Stimulated activated CD8-positive, alpha-beta memory T cell treated with anti-CD3 and anti-CD28 coated beads, Interleukin-12 subunit alpha, Interleukin-12 subunit beta, amount 100 ng/mL, for 4 hours (primary cell): ENCODE measurements at places on chromosomes 12 and 14.

- no peak for DNase-seq
Observed at GRCh38 chr14:50575769-50576168, 15.8 kb downstream of the ATL1 start.

DNA sequence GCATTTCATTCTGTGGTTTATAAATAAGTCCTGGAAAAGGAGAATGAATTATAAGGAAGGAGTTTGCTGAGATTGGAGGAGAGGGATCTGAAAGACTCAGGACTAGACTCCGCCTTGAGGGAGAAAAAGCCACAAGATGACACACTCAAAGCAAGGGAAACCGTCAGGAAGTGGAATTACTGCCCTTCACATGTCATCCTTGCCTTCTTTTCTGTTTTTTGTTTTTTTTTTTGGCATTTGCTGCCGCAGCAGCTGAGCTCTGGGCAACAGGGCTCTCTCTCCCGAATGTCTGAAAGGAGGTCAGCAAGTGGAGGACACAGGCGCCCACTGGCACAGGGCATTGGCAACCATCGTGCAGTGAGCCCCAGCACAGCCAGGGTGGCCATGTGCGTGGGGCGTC is 344.9 kb downstream of the DPF3 start:
- DNase-seq: no peak

DNA sequence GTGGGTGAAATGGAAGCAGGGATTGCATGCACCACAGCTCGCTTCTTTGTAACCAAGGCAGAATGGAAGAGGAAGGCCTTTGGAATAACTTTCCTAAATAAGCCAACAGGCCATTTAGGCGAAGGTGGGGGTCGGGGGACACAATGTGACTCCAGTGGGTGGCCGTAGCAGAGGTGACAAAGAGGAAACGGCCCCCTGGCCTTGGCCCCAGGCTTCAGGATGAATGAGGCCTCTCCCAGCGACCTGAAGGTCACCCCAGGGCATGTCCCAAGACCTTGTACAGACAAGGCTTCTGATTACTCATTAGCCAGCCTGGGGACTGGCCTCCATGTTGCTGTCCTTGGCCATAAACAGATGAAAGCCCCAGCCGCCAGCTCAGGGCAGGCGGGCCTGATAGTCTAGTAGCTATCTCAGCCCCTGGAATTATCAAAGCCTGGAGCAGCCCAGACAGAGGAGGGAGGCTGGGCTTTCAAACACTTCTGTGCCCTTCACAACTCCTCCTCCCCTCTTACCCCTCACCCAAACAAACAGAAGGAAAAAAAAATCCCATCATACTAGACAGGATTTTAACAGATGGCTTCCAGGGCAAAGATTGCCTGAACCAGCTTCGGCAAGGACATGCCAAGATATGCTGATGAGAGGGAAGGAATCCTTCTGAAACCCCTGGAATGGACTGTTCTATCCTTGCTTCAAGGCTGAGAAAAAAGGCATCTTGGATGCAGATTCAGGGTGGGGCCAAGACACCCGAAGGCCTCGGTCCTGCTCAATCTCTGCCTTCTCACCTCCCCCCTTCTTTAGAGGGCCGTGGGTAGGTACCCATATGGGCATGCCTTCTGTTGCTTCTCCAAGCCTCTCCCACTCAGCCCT is 142.3 kb upstream of the PARP11 start:
- DNase-seq: no peak

GRCh38 chr12:131142891-131143657 is 189.4 kb downstream of the ADGRD1 start:
- no peak for DNase-seq

GRCh38 chr14:76603713-76604112 is 157.6 kb upstream of the VASH1 start:
- no peak for DNase-seq

- DNase-seq: no peak
Observed at GRCh38 chr12:48281811-48282210, 68.9 kb downstream of the ZNF641 start.

DNA sequence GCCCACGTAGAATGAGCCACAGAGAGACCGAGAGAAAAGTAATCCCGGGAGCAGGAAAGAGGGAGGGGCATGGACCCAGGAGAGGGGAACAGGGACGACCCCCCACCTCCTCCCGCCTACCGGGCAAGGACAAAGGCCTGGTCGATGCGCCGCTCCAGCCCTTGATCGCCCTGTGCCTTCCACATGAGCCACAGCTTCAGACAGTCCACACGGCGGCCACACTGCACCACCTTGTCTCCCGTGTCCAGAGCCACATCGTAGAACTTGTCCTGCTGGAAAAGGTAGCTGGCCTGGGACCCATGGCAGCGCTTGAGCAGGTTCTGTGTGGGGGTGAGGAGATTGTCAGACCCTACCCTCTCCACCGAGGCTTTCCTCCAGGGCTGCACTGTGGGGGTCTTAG is 20.5 kb upstream of the ZNF740 start:
- DNase-seq: no peak

DNA sequence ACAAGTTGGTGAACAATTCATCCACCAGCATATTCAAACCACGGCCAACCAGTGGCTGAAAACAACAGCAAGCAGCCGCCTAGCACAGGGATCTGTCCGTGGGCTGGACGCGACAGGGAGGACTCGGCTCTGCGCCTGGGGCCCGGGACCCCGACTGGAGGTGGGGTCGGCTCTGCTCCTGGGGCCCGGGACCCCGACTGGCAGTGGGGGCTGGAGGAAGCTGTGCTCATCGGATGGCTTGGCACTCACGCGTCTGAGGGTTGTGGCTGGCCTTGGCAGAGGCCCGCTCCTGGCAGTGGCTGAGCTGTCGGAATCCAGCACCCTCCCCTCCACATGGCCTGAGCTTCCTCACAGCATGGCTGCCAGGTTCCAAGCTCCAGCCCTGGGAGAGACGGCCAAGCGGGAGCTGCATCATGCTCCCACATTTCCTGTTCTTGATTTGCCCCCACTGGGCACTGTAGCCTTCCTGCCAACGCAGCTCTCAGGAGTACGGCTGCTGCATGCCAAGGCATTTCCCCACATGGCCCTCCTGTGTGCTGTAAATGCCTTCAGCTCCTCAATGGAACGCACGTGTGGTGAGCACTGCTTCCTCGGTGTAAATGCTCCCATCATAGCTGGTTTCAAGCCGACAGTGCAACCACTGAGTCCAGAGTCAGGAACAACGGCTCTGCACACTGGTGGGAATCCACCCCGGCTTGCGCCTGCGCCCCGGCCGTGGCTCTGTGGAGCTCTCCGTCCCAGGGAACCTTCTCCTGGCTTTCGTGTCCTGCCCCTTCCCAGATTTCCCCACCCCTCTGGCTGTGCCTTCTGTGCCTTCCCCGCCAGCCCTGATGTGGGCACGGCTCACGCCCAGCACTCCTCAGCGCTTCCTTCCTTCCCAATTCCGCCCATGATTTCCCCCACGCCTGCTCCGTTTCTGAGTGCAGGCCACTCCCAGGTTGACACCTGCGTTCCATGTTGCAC is 7.3 kb upstream of the GALNT9 start:
- no peak for DNase-seq

DNA sequence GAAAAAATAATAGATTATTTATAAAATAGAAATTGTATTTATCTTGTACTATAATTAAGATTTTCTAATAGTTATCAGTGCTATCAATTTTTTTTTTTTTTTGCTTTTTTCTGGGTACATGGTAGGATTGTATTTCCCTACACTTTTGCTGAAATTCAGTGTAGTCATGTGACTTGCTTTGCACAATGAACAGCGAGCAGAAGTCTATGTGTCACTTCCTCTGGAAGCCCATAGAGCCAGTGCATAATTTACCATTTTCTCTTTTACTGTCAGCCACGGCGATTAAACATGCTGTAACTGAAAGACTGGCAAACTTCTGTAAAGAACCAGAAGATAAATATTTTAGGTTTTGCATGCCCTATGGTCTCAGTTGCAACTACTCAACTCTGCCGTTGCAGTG is 80.8 kb upstream of the PPP1R12A start:
- DNase-seq: no peak

DNA sequence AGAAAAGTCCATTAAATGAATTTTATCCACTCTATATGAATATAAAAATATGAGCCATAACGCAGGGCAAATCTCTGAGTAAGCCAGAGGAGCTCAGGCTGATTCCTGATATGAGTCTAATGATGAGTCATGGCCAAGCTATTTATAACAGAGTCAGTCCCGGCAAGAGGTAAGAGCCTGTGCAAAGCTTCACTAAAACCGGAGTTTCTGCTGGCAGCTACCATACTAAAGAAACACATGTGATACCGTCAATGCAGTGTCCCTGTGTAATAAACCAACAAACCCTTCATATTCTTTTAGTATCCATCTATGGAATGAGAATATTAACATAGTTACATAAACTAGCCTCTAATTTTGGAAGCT is 319.4 kb downstream of the KCNC2 start:
- DNase-seq: no peak

DNA sequence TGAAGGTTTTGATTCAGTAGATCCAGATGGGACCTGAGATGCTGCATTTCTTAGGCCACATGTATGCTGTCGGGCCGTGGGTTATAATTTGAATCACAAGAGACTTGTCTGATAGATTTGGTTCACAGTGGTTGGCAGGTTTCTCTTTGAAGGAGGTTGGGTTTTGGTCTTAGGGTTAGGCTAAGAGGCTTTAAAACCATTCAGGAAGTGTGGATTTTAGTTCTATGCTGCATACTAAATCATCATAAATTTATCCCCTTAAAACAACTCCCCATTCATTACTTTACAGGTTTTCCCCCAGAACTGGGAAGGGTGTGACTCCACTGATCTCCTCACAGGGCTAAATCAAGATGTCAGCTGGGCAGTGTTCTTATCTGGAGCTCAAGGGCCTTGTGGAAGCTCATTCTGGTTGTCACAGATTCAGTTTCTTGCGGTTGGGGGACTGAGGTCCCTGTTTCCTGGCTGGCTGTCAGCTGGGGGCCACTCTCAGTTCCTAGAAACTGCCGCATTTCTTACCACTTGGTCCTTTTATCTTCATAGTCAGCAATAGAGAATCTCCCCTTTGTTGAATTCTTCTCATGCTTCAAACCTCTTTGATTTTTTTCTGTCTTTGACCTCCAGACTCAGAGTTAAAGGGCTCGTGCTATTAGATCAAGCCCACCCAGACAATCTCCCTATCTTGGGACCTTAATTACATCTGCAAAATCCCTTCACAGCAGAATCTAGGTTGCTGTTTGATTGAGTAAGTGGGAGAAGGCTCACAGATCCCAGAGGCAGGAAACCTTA is 20.6 kb upstream of the PCNX1 start:
- DNase-seq: no peak

DNA sequence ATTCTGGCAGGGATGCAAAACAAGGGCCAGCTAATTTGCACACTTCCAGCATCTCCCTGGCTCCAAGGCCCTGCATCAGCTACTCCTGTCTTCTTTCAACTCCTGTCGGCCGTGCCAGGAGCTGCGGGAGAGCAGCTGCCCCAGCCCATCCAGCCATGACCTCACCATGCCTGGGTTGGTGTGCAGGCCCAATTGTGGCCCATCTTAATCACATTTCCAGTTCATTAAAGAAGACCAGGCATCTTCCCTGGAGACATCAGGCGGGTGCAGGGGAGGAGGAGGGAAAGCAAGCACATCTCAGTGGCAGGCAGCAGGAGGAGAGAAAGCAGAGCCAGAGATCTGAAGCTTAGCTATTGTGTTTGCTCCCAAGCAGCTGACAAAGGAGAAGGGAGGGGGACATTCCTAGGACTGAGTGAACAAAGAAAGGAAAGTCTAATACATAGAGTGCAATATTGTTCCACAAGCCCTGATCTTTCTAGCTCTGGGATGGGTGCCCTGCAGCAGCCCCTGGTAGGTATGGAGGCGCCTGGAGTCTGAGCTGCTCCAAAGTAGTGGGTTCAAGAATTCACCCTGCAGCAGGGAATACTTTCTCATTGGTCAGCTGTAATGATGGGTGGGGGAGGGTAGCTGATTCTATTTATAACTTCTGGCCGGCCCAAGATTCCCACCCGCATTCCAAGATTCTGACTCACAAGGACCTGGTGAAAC is 40.1 kb downstream of the VWF start:
- DNase-seq: no peak

- no peak for DNase-seq
Observed at GRCh38 chr14:22319526-22320361, 269.3 kb downstream of the DAD1 start.

DNA sequence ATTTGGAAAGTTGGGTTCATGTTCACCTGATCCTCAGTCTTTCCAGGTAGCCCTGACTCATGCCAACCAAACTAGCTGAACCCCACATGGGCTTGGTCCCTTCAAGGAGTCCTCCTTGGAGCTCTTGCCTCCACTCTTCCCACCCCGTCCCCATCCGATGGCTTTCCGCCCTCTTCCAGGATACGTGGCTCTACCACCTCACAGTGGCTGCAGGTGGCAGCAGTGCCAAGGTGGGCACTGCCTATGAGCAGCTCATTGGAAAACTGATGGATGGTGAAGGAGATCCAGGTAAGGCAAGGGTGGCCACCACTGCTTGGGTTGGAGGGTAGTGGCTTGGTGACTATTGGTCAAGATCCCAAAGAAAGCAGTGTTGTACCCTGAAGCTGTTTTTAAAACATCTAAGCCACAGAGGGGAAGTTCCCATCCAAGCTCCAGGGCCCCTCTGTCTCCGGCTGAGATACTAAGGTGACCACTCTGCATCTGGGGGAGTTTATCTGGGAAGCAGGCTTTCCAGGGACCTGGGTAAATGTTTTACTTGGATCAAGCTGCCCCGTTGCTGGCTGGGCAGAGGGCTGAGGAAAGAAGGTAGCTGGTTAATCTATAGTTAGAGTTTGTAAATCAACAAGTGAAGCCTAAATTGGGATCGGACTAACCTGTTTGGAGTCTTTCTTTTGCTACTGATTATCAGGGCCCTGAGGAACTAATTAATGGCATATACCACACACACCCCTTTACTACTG is 23.7 kb downstream of the PIGH start:
- DNase-seq: no peak

- DNase-seq: no peak
Observed at GRCh38 chr12:93663006-93663728, 14.0 kb upstream of the CRADD start.

DNA sequence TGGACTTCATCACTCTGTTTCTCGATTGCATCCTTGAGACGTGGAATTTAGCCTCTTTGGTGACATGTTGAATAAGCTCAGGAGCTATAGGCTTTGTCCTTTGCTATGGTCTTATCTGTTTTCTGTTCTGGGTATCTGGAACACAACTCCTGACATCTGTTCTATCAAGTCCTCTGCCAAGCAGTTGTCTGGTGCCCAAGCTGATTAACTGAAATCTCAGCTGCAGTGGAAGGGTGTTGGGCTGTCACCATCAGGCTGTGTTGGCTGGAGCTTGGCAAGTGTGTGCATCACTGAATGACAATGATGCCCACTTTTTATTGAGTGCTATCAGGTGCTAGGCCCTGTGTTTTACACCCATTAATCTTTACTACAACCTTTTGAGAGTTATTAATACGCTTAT is 77.8 kb downstream of the SMOC1 start:
- DNase-seq: no peak

- DNase-seq: no peak
Observed at GRCh38 chr14:74591899-74592298, 20.1 kb downstream of the LTBP2 start.

DNA sequence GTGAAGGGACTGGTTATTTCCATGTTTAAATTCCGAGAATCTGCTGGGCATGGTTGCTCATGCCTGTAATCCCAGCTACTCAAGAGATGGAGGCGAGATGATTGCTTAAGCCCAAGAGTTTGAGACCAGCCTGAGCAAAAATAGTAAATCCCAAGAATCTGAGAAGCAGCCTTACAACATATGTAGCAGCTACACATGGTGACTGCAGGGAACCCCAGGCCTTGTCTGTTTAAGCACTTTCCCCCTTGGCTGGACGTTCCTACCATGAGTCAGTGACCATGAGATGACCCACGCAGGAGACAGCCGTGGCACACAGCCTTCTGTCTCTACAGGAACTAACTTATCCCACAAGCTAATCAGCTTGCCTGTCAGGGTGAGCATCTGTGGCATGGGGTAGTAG is 5.5 kb upstream of the SLC24A4 start:
- DNase-seq: no peak
